ENCODE measurements at places on chromosomes 7 and 10.

DNA sequence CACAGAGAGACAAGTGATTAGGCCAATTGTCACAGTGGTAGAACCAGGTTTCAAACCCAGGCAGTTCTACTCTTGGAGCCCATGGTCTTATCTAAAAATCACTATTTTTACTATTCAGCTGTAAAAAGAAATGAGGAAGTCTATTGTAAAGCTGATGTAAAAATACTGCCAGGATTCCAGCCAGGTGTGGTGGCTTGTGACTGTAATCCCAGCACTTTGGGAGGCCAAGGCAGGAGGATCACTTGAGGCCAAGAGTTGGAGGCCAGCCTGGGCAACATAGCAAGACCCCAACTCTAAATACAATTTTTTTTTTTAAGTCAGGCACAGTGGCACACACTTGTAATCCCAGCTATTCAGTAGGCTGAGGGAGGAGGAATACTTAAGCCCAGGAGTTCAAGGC, 40.4 kb downstream of the HIP1 start:
- DNase-seq = no peak

- DNase-seq = no peak
Observed at GRCh38 chr7:134448356-134449229, 10.3 kb downstream of the AKR1B1 start.

GRCh38 chr10:63491588-63492316, 26.0 kb upstream of the JMJD1C start:
- DNase-seq = no peak

DNA sequence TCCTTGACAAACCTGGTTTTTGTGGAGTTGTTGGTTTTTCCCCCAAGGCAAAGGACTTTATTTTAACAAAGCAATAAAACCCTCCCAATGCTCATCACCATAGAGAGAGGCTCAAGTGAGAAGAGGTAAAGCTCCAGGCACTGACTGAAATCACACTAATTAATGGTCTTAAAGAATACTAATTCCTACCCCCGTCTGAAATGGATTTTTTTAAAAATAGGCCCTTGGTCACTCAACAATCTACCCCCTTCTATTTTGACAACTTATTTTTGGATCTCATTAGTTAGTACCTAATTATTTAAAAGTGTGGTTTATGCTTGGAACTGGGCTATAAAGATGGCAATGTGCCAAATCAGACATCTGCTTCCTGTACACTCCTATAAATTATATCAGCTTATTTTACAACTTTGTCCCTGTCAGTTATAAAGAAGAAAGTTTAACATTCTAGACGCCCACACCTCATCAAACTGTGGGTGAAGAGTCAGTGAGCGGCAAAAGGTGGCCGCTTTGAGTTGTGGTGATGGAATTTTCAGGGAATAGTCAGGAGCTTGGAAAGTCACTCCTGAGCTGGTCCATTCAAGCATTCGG, 10.6 kb downstream of the GLI3 start:
- DNase-seq = no peak

- DNase-seq = no peak
Observed at GRCh38 chr10:3853547-3854303, 68.7 kb upstream of the KLF6 start.

DNA sequence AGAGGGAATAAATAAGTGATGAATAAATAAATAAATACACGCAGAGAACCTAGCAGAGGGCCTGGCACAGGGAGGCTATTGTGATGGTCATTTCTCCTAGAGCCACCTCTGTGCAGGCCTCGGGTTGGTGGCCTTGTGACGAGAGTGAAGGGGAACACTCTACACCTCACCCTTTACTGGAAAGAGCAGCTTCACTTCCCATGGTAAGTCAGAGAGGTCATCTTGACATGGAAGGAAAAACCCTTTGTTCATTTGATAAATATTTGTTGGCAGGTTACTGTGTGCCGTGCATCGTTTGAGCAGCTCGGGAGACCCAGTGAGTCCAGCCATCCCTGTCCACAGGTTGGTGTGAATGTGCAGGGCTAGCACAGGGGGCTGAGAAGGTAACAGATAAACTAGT, 70.2 kb upstream of the PODXL start:
- DNase-seq = no peak

DNA sequence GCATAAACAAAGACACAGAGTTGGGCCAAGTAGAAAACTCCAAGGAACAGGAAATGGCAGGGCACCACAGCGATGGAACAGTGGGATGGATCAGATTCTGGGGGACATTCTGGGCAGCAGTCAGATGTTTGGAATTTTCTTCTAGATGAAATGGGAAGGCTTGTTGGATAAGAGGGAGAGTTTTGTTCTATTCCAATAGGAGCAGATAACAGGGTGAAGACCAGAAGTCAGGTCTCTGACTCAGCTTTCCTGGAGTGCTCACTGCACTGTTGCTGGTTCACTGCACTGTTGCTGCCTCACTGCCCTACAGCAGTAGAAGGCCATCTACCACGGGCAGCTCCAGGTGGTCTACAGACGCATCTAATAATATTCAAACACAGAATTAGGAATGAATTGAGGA, 135.6 kb downstream of the ATE1 start:
- DNase-seq = no peak

DNA sequence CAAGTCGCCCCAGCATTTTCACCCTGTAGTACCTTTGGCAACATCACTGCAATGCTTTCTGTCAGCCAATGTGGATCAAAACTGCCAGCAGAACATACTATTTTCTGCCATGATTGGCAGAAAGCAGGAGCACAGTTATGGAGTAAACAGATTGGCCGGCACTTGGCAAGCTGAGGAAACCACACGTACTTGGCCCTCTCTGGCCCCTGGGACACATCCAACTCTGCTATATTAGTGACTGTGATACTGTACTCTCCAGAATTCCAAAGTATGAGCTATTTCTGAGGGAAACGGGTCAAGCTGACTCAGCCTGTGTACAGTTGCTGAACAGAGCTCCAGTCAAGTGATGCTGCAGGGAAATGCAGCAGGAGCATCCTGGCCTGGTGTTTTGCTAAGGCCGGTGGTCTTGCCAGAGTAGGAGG, 39.8 kb upstream of the LANCL2 start:
- DNase-seq = no peak

DNA sequence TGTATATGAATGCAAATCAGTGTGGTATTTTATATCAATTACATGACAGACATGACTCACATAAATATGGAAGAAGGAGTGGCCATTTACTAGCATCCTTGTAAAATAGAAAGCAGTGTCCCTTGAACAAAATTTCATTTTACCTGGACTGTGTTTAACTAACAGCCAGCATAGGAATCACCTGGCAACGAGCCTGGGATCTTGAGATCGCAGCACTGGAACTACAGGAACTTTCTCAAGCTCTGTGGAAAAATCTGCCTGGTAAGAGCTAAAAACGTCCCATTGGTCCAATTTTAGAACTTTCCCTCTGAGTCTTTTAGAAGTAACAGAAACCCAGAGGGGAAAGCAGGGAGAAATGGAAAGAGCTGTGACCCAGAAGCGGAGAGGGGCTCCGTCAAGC, 68.9 kb upstream of the AMPH start:
- DNase-seq = no peak

DNA sequence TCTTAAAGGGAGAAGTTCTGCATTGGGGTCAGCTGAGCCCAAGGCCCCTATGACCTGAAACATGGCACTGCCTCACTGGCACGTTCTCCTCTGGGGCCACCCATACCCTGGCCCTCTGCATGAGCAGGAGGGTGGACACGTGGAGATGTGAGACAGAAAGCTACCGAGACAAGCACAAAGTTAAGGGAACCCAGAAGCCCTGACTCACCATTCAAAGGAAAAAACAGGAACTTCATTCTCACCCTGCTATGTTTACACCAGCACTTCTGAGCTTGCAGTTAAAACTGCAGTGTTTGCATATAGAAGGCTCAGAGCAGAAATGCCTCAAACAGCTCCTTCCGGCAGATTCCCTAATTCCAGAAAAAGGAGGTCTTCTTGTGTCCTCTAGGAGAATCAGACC, 41.7 kb downstream of the DENND11 start:
- DNase-seq = no peak

GRCh38 chr10:8163824-8164223, 109.3 kb downstream of the GATA3 start:
- no peak for DNase-seq

All from GM12864 (cell line).